ENCODE measurements at places on chromosomes 1 and 21.

DNA sequence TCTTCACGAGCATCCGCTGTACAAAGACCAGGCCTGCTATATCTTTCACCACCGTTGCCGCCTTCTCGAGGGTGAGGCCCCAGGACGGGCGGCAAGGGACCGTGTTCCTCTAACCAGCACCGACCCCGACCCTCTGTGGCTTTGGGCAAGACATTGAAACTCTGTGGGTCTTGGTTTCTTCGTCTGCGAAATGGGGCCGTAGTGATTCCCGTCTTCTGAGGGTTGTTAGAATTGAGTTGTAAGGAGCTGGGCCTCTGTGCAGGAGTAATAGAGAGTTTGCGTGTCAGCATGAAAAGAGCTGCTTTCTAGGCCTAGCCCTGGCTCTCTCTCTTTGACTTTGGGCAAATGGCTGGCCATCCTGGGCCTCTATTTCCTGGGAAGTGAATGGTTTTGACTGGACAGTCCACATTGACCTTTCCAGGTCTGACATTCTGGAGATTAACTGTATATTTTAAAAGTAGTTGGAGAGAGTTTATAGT lies 591 bp downstream of the MRPL37 start:
- DNase-seq, result no peak

- no peak for DNase-seq
Observed at GRCh38 chr21:33238146-33238545, 8.4 kb downstream of the IFNAR2 start.

- DNase-seq, result no peak
Observed at GRCh38 chr1:44650159-44650831, 24.0 kb downstream of the TMEM53 start.

- DNase-seq, result no peak
Observed at GRCh38 chr1:167739752-167740151, 18.0 kb downstream of the MPZL1 start.

DNA sequence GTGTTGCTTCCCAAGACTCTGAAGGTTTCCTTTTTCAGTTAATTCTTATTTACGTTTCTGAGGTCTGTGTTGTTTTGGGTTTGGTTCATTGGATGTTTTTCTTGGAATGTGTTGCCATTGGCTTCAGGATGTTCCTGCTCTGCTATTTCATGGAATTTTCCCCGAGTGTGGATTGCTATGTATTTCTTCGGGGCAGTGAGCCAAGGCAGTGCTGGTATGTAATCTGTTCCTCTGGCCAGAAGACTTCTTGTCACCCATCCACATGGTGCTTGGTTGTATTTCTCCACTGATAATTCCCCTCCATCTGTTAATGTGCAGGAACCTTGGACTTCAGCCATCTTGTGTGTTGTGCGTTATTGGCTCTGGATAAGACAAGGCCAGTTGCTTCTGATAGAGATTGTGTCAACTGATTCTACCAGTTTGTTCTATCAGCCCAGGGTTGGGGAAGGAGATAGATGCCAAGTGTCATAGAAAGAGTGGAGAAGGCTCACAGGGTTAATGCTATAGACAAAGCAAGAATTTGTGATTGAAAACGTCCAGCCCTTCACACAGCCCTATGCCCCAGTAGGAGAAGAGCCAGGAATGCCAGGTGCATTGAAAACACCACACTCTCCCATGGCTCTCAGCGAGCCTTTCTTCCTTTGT lies 505.2 kb downstream of the PLPP3 start:
- DNase-seq, result no peak

- no peak for DNase-seq
Observed at GRCh38 chr1:52157582-52157981, 15.7 kb downstream of the ZFYVE9 start.

DNA sequence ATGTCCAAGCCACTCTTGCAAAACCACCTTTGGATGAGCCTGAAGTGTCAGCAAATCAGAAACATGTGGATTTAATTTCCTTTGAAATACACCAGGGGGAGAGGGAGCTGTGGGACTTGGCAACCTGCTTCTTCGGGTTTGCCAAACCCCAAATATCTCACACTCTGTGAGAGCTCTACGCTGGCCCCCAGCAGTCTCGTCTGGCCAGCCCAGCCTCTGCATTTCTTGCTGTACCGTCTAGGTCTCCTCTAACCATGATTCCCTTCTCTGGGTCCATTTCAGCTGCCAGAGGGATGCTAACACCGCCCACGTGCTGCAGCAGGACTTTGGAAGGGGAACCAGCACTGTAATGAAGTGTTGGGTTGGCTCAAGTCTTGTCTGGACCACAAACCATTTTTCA lies 114.6 kb downstream of the MRPS6 start:
- no peak for DNase-seq

- DNase-seq, result peak; percentile 59
Observed at GRCh38 chr1:236142253-236143103, at the start of gene GPR137B. TSS of gene GPR137B (plus strand) at chr1:236142539. CDS start at chr1:236142623, 84 bp downstream.

- no peak for DNase-seq
Observed at GRCh38 chr1:38239258-38239835, 192.8 kb upstream of the POU3F1 start.

DNA sequence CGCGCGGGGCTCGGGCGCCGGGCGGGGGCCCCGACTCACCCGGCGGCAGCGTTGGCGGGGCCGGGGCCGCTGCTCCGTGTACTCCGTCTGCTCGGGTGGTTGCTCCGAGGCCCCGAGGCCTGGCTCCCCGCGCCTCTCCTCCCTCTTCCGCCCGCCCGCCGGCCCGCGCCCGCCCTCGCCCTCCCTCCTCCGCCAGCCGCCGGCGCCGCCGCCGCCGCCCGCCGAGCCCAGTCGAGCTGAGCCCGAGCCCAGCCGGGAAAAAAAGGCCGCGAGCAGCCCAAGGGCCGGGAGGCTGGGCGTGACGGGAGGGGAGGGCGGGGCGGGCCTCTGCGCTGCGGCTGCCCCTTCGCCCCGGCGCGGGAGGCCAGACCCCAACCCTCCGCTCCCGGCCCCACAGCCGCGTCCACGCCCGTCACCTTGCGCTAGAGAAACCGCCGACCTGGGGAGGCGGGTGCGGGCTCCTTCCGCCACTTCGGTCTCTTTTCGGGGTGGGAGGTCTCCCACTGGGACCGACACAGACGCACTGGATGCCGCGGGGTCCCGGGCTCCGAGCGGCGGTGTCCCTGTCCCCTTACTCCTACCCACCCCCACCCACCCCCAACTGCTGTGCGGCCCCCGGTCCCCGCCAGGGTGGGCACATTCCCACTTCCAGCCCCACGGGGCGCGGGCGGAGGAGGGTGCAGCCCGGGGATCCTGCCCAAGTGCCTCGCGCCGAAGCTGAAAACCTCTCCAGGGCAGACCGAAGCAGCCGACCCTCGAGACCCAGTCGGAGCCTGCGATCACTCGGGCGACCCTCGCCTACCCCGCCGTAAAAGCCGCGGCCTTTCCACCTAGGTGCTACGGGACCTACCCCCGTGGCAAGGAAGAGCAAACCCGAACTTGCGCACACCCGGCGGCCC lies at the start of gene CERS2:
Gene CERS2 (minus strand): TSS at position 256 of the 899 bp plus-strand sequence. CDS start 5,745 bp downstream, outside the sequence.
- DNase-seq, result peak; percentile 65

DNA sequence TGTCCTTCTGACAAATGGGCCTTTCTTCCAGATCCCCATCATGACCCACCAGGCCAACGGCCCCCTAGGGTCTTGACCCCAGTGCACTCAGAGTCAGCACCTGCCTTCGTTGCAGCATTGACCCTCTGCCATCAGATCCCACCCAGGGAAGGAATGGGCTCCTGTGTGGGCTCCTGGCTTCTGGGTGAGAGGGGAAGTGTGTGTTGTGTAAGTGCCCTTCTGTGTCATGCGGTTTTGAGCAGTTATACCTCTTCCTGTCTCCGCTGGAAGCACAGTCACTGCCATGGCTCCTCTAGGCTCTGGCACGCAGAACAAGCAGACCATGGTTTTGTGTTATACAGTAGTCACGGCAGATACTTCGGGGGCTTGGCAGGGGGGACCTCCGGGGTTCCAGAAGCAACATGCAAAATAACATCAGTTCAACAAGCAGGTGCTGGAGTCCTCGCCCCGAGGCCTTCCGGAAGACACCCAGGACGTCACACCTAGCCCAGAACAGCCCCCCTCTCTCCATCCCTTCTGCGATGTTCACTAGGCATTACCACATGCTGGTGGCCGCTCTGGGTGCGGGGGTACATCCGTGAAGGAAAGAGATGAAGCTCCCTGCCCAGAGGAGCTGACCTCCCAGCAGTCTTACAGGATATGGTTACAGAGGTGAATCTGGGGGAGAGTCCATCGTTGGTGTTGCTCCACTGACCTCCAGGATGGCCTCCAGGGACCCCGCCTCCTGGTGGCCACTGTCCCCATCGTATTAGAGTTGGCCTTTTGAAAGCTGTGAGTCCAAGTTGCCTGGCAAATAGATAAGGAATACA lies 17.4 kb upstream of the KCNAB2 start:
- DNase-seq, result peak; percentile 45

- DNase-seq, result no peak
Observed at GRCh38 chr1:44828003-44828651, 14.9 kb downstream of the PTCH2 start.

- no peak for DNase-seq
Observed at GRCh38 chr21:36705679-36706481, 7.0 kb downstream of the SIM2 start.

DNA sequence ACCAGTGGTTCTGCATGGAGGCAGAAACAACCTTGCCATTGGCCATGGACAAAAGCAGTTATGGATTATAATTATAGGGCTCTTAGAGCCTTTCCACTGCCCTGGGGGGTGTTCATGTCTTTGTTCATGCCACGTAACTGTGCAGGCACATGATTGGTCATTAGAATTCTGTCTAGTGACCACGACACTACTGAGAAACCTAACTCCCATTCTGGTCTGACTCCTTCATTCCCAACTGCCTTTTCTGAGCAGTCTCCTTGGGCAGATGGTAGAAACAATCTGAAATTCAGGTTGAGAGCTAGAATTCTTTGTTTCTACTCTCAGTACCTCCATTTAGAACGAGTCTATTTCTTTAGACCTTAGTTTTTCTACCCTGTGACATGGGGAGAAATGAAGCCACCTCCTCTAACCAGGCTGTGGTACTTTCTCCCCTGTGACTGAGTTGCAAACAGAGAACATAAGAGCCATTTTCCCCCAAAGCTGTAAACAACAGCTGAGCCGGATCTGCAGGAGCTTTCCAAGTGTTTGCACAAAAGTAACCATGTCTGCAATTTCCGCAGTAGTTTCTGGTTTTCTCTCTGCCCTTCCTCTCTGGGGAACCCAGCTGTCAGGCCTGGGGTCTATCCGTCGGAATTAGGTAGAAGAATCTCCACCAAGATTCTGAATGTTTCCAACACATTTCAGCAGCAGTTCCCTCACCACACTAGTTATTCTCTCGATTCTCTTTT lies 37.7 kb upstream of the IPO9 start:
- no peak for DNase-seq

DNA sequence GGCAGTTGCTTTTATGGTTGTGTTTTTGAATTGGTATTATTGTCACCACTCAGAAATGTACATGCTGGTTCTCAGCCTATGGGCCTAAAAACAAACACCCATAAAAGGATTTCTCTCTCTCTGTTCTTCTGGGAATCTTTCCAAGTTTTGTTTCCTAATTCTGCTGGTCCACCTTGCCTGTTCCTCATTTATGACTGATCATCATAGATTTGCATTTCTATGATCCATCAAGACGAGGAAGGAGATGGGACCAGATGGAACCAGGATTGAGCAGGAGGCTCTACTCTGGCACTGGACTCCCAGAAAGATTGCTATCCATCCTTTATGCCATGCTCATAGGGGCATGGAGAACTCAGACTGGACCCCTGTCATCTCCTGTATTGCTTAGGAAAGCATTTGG lies 162.2 kb downstream of the C1orf94 start:
- no peak for DNase-seq

DNA sequence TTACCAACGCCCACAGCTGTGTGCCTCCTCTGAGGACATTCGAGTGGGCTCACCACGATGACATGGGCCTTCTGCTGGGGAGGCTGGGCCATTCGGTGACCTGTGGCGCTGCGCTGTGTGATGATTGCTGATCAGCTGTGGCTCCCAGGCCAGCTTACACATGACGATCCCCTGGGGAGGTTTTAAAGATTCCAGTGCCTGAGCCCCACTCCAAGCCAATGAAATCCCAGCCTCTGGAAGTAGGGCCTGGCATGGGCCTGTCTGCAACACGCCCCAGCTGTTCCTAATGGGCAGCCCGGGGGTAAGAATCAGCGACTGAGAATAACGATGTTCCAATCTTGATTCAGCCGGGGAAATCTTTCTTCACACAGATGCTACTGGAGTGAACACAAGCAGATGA lies 153.7 kb downstream of the KCNJ6 start:
- DNase-seq, result no peak

DNA sequence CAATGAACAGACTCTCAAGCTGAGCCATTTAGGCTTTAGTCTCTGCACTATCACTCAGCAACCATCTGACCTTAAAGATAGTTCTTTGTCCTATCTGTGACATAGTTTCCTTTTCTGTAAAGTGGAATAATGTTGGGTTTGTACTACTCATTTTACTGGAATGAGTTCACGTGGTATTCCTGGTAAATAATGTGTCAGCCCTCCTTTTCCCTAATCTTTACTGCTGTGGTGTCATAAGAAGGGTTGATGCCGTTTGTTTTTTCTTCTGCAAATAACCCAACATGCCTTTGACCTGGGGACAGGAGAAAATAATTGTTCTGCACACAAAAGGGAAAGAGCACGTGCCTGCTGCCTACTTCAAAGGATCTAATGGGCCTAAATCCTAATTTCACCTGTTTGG lies 297.8 kb downstream of the BRINP3 start:
- DNase-seq, result no peak

DNA sequence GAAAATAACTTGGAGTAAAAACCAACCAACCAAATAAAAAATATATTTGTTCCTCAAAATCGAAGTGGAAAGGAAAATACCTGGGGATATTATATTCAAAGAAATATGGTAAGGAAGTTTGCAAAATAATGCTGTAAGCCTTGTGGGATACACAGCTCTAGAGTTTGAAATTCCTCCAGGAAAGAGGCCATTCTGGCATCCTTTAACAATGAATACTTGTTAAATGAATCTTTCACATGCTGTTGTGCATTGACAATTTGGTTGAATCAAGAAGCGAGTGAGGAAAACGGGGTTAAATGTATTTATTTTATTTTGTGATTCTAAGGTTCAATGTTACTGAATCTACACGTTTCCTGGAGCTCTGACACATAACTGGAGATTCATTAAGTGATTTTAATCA lies 30.5 kb upstream of the NTNG1 start:
- no peak for DNase-seq

DNA sequence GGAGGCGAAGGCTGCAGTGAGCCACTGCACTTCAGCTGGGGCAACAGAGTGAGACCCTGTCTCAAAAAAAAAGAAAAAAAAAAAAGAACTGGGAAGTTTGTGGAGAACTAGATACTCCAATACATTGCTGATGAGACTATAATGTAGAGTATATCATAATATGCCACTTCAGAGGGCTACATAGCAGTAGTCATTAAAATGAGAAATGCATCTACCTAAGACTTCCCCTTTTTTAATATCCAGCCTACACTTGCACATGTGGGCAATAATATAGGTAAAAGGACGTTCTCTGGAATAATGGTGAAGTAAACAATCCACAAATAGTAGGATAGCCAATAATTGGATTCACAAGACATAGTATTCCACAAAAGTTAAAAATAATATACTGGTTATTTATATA lies 311.0 kb downstream of the HLX start:
- no peak for DNase-seq

All from stimulated activated CD4-positive, alpha-beta T cell treated with anti-CD3 and anti-CD28 coated beads, Interleukin-2, amount 100 ng/mL, for 4 hours (primary cell).